ENCODE measurements at places on chromosomes 3 and 15. TPM values are rescaled to one million over a fixed set of nuclear protein-coding genes. Genes with fewer than 3 reads are reported as not detected.

GRCh38 chr15:92323525-92323924 is 70.2 kb upstream of the ST8SIA2 start:
- no peak for DNase-seq

Gene ACSBG1
- 1.4 TPM for total RNA-seq

DNA sequence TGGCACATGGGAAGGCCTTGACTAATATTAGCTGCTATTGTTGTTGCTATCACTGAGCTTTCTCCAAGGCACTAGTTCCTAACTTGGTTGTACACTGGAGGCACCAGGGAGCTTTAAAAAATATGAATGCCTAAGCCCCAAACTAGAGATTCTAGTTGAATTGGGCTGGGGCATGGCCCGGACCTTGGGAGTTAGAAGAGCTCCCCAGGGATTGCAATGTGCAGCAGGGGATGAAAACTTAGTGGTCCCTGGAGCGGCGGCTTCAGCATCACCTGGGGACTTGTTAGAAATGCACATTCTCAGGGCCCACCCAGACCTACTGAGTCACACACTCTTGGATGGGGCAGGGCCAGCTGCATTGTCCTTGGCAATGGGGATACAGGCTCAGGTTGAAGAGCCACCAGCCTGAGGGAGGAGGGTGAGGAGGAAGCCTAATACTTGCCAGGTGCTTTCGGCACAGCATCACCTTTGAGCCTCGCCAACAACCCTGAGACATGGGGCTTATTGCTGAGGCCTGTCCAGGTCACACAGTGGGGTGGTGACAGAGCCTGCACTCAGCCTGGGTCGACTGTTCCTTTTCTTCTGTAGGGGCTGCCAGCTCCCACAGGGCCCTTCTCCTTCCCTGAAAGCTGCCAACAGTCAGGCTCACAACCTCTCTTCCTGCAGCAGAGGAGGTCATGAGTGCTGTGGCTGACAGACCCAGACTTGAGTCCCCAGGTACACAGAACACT is 84.5 kb downstream of the ATP2B2 start:
- no peak for DNase-seq

DNA sequence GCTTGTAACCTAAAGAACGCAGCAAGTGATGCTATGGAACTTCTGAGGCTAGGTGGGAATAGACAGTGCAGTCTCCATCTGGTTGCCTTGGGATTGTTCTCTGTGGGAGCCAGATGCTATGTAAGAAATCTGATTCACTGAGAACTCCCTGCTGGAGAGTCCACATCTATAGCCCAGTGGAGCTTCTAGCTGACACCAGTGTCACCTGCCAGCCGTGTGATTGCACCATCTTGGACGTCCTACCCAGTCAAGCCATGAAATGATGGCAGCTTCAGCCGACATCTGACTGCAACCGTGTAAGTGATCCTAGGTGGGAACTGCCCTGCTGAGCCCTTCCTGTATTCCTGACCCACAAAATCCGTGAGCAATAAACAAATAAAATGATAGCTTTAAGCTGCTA is 12.4 kb upstream of the FYCO1 start:
- DNase-seq: no peak

- no peak for DNase-seq
Measured at GRCh38 chr15:57782731-57783130, 76.2 kb downstream of the POLR2M start.

DNA sequence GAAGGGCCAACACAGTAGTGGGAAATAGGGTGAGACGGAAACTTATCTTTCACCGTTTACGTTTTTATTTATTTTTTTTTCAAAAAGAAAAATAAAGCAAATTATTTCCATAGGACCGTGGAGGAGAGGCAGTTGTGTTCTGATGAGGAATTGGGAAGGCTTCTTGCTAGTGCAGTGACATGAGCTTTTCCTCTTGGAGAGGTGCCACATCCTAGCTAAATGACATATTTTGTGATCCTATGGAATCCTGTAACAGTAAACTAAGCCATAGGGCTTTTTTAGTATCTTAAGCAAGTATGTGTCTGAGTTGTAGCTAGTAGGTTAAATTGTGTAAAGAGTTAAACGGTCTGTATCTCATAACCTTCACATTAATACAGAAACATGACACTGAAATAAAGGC is 609.9 kb downstream of the RBMS3 start:
- no peak for DNase-seq

Gene GNB5
- 12.9 TPM for total RNA-seq

DNA sequence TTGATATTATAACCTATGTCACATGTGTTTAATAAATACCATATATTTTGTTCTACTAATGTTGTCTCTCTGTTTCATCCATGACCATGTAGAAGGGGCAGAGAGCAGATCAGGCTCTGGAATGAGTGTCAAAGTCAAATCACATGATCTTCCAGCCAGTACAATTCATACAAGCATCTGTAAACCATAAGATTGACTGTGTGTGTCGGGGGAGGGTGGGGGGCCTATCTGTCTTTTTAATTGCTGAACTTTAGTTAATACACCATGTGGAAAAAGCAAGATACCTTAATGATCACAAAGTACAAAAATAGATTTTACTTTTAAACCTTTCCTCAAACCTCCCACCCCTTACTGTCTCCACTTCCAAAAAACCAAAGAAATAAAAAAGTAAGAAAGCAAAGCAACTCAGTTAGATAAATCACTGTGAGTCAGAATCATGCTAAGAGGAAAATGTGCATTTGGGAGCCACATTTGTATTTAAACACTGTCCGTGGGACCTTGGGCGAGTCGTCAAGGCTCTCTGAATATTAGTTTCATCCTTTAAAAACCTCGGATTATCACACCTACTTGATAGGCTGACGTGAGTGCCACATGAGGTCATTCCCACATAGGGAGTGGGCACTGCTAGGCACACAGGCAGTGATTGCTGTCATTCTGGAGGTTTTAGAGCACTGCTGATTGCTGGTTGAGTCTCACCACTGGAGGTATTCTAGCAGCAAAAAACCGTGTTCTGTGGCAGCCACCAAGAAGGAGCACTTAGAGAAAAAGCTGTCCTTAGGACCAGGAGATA is 21.0 kb upstream of the POLR2M start:
- DNase-seq: no peak

Measured in H4 (cell line).